ENCODE measurements at places on chromosomes 3 and 15. TPM values are rescaled to one million over a fixed set of nuclear protein-coding genes. Genes with fewer than 3 reads are reported as not detected.
A peak's percentile ranks its signal among the peaks of the same experiment; 100 is the strongest.

Gene C3orf33
- total RNA-seq, result 1.3 TPM

Gene ITIH1
- total RNA-seq, result not detected

Gene GOLGA8R
- total RNA-seq, result 0.24 TPM

Gene ZBBX
- not detected for total RNA-seq

Gene GOLGA8S
- 0.48 TPM for total RNA-seq

Gene SMCO1
- not detected for total RNA-seq

DNA sequence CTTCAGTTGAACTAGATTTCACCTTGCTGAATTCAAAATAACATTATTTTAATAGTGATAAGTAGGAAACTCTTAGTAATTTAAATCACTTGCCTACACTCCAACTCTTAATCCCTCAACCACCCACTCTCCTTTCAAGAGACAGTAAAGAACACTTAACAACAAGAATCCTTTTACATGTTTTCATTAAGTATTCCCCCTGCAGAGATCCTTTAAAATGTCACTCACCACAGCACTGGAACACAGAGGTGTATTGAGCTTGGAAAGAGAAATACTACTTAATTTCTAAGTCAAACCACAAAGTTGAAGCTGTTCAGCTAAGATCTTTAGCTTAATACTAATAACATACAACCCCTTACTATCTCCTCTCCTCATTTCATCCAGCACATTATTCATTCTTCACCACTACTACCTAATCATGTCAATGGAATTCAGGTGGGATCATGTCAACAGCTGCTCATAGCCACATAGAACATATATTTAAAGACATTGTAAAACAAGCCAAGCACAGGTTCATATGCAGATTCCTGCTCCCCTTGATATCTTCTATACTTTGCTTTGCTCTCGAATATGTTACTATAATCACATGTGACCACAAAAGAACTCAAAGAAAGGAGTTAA is 40.5 kb downstream of the IMPG2 start:
- no peak for DNase-seq

GRCh38 chr15:47439146-47440111 is 277.9 kb upstream of the SEMA6D start:
- no peak for DNase-seq

- DNase-seq, result peak; percentile 15
Observed at GRCh38 chr3:50532062-50532705, 28.8 kb upstream of the CACNA2D2 start.

GRCh38 chr15:38563723-38564519 is 693 bp downstream of the RASGRP1 start:
- peak; percentile 29 for DNase-seq

- DNase-seq, result no peak
Observed at GRCh38 chr3:184275961-184276910, at the start of gene ECE2. TSS of gene ECE2 (plus strand) at chr3:184276022. CDS start at chr3:184276154, 132 bp downstream.

DNA sequence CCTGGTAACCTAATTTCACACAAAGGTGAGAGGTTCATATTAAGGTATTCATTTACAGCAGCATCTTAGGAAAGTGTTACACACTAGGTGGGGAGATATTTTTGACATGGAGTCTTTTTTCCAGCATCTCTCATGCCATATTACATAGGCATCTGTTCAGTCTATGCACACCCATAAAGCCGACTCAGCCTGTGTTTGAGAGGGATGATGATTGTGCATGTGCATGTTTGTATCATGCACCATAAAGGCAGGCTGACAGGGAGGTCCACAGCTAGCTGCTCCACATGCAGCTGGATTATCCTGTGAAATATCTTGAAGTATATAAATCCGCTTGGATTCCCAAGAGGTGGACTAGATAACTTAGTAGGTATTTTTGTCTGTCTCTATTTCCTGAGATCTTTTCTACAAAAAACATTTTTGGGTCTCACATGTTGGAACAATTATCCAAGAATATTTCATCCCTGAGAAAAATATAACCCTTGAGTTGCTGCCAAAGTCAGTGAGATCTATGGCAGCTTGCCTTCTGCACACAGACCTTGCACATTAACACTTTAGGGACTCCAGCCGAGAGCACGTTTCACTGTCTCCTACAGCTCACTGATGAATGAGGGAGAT is 288.4 kb upstream of the DPH6 start:
- DNase-seq, result no peak

DNA sequence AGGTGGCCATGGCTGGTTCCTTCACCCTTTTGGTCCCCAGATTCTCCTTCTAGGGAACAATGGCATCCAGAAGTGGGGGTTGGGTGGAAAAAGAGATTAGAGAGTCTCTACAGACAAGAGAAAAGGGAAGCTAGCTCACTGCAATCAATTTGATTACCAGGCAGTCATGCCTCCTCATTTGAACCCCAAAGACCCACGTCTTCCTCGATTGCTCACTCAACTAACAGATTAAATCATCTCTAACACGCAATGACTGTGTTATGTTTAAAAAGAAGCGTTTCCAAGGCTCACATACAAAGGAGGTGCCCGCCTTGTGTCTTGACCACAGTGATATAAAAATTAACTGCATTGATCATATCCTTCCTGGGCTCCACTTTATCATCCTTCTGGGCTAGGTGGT is 57.6 kb downstream of the BHLHE40 start:
- DNase-seq, result no peak

- DNase-seq, result peak; percentile 74
Observed at GRCh38 chr15:68465861-68466560, 34.0 kb upstream of the ITGA11 start.

DNA sequence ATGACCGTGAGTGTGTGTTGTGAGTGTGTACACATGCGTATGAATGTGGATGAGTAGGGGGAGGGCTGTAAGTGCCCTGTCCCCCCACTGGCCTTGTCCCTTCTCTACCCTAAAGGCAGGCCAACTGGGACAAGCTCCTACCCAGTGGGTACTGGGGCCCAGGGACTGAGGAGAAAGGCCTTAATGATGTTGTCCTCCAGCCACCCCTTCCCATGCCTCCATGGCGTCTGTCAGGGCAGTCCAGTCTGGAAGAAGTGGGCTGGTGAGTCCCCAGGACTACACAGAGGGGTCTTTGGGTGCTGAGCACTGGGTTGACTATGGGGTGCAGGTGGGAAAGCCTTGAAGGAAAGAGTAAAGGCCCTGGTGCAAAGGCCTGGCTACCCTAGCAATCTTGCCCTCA is 16.9 kb upstream of the CORO2B start:
- DNase-seq, result no peak

DNA sequence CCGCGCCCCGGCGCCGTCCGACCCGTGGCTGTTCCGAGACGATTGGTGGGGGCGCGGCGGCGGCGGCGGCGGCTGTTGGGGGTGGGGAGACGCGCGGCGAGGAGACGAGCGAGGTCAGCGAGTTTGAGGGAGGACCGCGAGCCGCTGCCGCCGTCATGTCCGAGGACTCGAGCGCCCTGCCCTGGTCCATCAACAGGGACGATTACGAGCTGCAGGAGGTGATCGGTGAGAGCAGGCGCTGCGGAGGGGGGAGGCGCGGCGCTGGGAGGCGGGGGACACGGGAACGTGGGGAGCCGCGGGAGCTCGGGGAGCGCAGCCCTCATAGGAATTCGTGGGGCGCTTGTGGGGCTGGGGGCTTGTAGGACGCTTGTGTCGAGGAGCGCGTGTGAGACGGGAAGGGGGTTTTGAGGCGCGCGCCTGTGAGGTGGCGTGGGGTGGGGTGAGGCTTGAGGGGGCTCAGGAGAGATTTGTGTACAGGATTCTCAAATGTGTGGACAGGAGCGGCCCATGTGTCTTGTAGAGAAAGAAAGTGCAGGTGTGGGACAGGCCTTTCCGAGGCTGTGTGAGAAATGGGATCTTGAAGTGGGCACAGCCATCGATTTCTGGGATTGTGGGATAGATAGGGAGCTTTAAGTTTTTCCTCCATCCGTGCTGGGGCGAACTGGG is 518 bp downstream of the OXSR1 start:
- DNase-seq, result peak; percentile 20

- no peak for DNase-seq
Observed at GRCh38 chr15:70137967-70138366, 40.2 kb upstream of the TLE3 start.

DNA sequence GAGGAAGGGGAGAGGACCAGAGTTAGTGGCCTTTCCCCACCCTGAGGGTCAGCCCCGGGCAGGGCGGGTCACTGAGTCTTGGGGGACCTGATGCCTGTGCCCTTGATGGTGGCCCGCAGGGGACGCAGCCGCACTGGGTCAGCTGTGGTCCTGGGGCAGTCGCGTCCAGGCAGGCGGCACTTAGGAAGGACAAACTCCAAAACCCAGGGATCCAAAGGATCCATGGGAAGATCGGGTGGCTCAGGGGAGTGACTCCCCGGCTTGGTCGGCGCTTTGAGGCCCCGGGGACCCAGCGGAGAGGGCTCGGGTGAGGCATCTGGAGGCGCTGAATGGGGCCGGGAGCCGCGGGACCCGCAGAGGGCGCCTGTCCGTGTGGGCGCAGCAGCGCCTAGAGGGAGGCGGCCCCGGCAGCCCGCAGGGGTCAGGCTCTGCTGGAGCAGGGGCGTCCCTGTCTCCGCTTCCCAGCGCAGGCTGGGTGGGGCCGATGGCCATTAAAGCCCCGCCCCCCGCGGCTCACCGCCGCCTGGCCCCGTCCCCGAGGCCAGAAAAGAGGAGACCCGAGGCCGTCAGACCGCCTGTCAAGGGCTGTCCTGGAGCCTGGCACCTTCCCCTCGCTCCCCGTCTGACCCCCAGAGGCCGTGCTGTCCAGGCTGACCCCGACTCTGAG is 17.5 kb downstream of the CIDEC start:
- no peak for DNase-seq

GRCh38 chr3:132432639-132433038 is 15.3 kb downstream of the DNAJC13 start:
- peak; percentile 83 for DNase-seq

- DNase-seq, result peak; percentile 57
Observed at GRCh38 chr15:87755226-87755625, 501.3 kb downstream of the NTRK3 start.

- peak; percentile 14 for DNase-seq
Observed at GRCh38 chr3:38297947-38298711, 16.0 kb downstream of the SLC22A14 start.

DNA sequence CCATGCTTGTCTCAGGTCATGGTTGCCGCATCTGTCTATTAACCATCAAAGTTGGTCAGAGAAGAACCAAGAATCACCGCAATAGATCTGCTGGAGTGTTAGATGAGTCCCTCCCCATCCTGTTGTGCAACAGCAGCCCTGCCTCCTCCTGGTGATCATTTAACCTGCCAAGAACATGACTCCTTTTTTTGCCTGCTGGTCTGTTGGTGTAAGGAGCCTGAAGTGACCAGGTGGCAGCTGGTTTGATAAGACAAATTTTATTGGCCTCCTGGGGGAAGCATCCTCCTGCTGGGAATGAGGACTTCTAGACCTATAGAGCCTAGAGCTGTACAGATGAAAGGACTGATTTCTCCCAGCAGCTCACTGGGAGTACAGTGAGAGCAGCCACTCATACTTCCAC is 43.5 kb upstream of the RAF1 start:
- no peak for DNase-seq

GRCh38 chr15:70133296-70133695 is 35.6 kb upstream of the TLE3 start:
- DNase-seq, result peak; percentile 24

- peak; percentile 70 for DNase-seq
Observed at GRCh38 chr3:50272911-50273688, 4.2 kb downstream of the SEMA3B start.

- no peak for DNase-seq
Observed at GRCh38 chr3:155646128-155646527, 98.7 kb downstream of the PLCH1 start.

GRCh38 chr3:119592861-119593260 is 4.8 kb upstream of the PLA1A start:
- DNase-seq, result no peak

DNA sequence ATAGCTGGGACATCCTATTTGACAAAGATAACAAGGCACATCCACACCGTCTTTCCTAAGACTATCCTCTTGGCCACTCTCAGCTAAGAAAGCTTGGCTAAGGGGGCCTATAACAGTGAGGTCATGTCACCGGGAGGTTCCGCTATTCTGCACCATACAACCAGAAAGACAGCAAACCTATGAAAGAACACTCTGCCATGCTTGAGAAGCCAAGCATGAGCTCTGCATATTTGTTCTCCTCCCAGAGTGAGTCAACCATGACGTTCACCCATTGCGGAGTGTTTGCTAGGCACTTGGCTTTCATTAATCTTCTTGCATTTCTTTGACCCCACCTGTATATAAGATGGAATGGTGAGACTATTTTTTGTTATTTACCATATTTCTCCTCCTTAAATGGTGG is 141.2 kb downstream of the GMNC start:
- no peak for DNase-seq

DNA sequence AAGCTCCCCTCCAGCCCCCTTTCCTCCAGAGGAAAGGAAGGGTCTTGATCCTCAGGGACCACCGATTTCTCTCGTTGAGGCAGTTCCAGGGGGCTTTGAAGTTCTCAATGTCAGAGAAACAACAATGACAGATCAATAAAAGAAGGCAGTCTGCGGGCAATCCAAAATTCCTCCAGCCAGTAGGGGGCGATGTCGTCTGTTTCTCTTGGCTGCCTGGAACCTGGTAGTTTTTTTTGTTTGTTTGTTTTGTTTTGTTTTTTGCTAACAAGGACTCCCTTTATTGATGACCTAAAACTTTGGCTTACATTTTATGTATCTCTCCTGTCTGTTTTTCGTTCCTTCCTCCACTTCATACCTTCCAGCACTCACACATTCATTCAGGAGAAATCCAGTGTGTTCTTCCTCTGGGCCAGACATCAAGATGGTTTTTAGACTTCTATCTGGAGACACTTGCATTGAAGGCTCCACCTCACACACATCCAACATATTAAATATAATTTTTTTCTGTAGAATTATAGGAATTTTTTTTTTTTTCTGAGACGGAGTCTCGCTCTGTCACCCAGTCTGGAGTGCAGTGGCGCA is 276.6 kb downstream of the RPLP1 start:
- DNase-seq, result peak; percentile 37

GRCh38 chr15:79372428-79372827 is 59.7 kb upstream of the MINAR1 start:
- DNase-seq, result peak; percentile 67

DNA sequence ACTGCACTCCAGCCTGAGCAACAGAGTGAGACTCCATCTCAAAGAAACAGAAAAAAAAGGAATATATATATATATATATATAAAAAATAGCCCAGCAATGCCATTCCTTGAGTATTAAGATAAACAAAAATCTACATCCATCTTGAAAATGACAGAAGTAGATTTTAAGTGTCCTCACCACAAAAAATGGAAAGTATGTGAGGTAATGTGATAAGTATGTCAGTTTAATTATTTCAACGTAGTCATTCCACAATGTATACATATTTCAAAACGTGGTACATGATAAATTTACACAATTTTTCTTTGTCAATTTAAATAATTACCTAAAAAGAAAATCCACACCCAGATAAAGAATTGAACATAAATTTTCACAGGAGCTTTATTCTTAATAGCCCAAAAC is 54.9 kb downstream of the HCN4 start:
- DNase-seq, result no peak

DNA sequence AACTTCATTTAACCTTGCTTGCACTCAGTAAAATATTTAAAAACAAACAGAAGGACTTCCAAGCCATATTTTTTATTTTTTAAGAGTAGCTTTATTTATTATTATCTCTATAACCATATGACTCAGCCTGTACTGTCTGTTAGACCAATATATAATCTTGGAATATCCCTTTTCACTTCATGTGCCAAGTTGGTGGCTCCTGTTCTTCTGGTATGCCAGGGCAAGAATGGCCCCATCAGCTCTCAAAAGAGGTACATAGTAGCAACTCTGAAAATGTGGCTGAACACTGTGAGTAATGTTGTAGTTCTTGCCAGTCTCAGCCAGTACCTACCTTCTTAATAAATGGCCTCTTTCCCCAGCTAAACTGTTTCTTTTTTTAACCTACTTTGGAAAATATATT is 257.0 kb upstream of the UBE2E1 start:
- no peak for DNase-seq

GRCh38 chr15:88276821-88277410 is 20.4 kb upstream of the NTRK3 start:
- DNase-seq, result no peak

GRCh38 chr3:185114756-185115155 is 38.1 kb downstream of the C3orf70 start:
- DNase-seq, result peak; percentile 6

All from RPMI7951 (cell line).